ENCODE measurements at places on chromosomes 13 and 19.
A peak's percentile ranks its signal among the peaks of the same experiment; 100 is the strongest.

GRCh38 chr13:112343591-112343990 lies 32.6 kb upstream of the SPACA7 start:
- no peak for DNase-seq

GRCh38 chr19:920051-920864 lies 3.1 kb downstream of the KISS1R start:
- DNase-seq: no peak

- DNase-seq: no peak
These were observed 31.6 kb upstream of the METTL21C start for GRCh38 chr13:102726430-102726829.

GRCh38 chr13:91319996-91320395 lies 27.5 kb upstream of the MIR17HG start:
- no peak for DNase-seq

DNA sequence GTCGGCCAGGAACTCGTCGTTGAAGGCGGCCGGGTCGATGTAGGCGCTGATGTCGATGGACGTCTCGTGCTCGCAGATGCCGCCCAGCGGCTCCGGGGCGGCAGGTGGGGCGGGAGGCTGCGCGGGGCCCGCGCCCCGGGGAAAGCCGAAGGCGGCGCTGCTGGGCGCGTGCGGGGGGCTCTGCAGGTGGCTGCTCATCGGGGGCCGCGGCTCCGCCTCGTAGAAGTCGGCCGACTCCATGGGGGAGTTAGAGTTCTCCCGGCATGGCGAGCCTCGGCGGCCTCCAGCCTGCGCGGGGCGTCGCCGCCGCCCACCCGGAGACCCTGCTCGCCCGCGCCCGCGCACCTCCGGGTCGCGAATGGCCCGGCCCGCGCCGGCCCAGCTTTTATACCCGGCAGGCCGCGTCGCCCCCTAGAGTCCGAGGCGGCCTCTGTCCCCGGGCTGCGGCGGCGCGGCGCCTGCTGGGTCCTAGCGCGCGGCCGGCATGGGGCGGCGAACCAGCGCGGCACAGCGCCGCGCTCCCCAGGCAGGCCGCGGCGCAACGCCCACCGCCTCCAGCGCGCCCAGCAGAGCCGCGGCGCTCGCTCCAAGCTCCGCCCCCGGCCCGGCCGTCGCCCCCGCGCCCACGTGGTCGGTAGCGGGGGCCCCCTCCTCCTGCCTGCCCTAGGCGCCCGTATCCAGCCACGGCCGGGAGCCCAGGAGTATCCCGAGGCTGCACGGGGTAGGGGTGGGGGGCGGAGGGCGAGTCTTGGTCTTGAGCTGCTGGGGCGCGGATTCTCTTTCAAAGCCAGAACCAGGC lies at the start of gene CEBPA:
Gene CEBPA (minus strand): TSS at position 360 of the 799 bp plus-strand sequence. CDS start 120 bp downstream, at position 240.
- DNase-seq: peak; percentile 27

GRCh38 chr13:79548902-79549301 lies 67.9 kb downstream of the NDFIP2 start:
- DNase-seq: no peak

DNA sequence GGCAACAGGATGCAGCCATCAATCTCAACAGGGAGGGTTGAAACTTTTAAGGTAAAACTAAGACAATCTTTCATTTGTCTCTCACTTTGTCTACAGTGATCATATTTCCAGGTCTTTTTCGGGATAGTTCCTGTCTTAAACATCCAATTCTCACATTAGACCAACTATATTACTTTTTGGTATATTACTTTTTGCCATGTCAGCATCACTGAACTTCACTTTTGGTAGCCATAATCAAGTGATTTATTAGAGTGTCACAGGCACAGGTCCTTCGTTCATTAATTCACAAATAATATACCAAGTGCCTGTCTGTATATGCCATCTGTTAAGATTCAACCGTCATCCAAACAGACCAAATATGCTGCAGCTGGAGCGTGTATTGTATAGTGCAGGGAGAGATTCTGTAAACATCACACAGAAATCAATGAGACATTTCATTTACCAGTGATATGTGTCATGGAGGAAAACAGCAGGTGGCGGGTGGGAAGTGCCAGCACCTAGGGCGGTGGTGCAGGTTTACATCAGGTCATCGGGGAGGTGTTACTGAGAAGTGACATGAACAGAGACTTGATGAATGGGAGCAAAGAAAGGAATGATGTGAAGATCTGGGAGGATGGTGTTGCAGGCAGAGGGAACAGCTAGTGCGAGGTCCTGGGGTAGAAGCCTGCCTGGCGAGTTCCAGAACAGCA lies 24.9 kb downstream of the ARHGEF7 start:
- DNase-seq: no peak

DNA sequence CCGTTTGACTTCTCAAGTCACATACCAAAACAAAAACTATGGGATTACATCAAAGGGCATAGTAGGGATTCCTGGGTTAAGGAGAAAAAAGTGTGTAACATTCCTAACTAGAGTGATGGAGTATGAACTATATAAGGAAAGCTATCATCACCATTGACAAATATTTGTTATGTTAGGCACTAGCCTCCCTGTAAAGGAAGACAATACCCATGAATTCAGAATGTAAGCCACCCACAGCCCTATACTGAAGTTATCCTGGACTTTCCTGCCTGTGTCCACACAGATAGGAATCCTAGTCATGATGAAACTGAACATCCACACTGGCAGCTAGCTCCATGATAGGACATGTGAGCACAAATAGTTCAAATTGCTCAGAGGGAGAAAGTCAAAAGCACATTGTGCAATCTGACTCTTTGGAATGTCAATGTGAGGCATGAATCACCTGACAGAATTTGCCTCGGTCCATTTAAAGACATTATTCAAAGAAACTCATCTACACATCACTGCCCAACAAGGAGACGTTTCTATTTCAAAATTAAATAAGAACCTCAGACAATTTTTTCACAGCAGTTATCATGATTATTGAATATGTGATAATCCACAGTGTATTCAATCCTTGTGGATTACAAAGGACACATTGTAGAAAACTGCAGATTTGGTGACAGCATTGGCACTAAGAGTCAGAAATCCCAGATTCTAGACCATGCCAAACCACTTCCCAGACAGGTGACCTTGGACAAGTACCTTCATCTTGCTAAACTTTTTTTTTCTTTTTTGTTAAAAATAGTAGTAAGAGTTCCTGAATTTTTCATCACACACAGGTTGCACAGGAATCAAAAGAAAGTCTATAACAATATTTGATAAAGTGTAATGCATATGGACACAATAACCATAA lies 529.3 kb downstream of the IRS2 start:
- no peak for DNase-seq

DNA sequence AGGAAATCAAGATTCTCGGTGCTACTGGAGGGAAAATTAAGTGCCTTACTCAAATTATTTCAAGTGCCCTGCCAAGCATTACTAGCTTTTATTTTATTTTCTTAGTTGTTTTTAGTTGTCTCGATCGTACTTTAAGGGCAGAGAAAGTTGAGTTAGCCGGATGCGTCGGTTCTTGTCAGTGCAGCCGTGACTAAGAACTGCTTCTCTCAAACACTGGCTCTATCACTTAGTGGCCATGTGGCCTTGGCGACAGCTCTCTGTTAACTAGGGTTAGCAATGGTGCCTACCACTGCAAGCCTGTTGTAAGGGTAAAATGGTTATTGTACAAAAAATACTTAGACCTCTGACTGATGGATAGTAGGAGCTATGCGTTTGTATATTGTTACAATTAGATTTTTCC lies 227.8 kb downstream of the KATNAL1 start:
- no peak for DNase-seq

- no peak for DNase-seq
These were observed 18.3 kb downstream of the KCNN1 start for GRCh38 chr19:17985037-17985818.

GRCh38 chr19:38691938-38692457 lies 44.5 kb downstream of the ACTN4 start:
- no peak for DNase-seq

DNA sequence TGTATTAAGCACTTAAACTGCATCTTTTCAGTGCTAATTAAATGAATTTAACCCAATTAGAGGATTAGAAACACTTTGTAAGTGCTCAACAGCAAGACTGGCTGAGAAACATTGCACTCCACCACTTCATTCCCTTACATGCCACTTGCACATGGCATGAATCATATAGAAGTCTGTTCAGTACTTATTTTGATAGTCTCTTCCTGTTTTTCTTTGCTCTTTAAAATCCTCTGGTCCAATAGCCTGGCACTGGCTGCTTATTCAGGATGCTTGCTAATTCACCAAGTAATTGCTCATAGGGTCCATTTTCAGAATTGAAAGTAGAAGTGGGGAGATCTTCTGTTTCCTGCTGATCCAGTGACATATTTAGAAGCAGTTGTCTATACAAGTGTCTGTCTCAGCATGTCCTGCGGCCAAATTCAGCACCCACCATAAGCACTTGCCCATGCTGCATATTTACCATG lies 900.1 kb downstream of the PCDH9 start:
- DNase-seq: no peak

GRCh38 chr19:38852231-38853044 lies 2.7 kb upstream of the HNRNPL start:
- no peak for DNase-seq

GRCh38 chr13:106656186-106656585 lies 88.2 kb upstream of the ARGLU1 start:
- no peak for DNase-seq

DNA sequence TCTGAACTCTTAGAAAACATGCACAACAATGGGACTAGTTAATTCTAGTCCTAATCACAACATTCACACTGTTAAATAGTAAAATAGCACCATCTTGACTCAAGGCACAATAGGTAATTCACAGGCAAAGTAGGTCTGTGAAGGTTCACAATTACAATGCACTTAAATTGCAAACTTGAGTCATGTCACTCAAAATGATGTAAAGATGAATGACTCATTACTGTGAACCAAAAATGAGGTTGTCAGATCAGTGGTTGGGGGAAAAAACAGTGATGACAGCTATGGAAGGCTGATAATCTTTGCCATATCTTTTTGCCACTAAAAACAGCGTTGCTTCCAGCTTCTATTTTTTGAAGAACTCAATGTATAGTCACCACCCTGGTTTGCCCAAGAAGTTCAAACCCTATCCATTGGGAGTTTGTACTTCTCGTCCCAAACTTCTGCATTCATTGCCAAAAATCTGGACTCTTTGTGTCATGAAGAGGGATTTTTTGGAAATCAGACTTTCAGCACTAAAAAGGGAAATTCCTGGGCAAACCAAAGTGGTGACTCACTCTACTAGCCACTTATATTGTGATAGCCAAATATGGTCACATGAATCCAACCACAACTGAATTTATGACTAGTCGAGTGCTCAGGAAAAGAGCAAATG lies 200.9 kb upstream of the TMTC4 start:
- DNase-seq: no peak

DNA sequence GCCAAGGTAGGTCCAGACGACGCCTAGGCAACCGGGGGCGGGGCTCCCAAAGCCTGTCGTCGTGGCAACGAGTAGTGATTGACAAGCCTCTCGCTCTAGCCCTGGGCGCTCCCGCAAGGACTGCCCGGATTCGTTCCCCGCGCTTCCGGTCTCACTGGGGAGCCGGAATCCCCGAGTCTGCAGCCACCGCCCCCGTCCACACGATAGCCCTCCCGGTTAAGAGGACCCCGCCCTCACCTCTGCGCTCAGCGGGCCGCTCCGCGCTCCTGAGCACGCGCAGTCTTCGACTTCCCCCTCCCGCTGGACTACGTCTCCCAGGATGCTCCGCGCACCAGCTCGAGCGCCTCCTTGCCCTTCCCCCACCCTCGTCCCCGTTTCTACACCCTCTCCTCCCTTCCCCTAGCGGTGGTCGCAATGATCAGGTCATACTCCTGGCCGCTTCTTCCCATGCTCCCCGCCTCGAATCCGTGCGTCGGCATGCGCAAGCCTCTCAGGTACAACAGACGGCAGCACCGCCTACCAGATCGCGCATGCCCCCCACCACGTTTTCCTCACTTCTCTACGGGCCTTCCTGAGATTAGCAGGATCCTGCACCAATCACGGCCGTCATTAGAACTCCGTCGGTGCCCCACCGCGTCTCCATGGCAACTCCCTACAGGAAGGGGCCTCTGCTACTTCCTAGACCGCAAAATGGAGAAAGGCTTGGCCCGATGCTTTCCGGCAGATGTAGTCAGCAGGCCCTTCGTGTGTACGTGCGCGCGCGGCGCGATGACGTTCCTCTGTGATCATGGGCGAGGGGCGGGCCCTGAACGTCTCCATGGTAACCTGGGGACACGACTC lies at the start of gene MZF1:
Gene MZF1 (minus strand): TSS at position 518 of the 840 bp plus-strand sequence. CDS start 1,946 bp downstream, outside the sequence.
- peak; percentile 100 for DNase-seq

DNA sequence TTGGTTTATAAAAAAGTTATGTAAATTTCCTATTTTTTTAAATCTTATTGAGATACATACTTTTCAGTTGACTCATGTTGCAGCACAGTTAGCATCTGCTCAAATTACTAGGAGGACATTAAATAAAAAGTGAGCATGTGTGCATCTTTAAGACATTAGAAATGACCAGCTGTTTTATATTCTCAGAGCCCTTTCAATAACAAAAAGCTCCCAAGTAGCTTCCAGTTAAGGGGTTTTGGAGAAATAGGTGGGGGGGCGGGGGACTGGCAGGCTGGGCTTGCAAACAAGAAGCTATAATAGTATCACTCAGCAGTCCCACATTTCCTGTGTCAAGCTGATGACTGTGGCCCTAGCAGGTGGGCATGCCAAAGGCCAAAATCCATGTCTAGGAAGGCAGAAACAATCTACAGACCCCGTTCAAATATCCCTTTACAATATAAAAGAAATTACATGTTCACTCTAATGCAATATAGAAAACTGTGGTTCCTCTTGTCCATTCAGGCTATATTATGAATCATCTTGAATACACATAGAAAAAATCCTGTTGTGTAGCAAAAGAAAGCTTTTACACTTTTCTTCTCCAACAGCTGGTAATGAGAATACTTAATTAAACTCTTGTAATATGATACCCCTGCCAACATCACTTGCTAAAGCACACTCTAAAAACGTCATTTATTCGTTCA lies 1713.2 kb upstream of the SLC10A2 start:
- DNase-seq: no peak

DNA sequence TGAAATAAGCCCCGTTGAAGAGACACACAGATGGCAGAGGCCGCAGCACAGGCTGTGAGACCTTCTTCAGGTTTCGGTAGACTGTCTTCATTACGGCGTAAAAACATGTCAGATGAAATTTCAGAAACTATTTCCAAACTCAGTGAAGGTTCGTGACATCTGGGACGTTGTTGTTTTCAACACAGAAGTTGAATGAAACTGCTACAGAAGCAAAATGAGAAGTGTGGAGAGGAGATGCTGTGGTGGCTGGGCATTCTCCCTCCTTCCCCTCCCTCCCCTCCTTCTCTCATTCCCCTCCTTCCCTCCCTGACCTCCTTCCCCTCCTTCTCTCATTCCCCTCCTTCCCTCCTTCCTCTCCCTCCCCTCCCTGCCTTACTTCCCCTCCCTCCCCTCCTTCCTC lies 113.6 kb downstream of the ATP11A start:
- no peak for DNase-seq

DNA sequence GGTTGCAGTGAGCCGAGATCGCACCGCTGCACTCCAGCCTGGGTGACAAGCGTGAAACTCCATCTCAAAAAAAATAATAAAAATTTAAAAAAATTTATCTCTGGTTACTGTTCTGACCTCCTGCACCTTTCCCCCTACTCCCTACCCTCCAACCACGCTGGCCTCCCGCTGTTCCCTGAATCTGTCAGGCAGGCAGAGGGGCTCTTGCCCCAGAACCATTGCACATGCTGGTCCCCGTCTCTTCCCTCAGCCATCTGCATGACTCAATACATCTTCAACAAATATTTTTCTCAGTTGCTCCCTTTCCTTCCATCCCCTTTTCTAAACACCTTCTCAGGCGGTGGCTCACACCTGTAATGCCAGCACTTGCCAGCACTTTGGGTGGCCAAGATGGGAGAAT lies 1.1 kb upstream of the FAM187B start:
- no peak for DNase-seq

Data from stimulated activated CD8-positive, alpha-beta memory T cell treated with anti-CD3 and anti-CD28 coated beads, Interleukin-2, amount 100 ng/mL, for 1 hour (primary cell).